Cerebellum (tissue), 4 donors: ENCODE measurements at places on chromosomes 3 and 15. TPM values are rescaled to one million over a fixed set of nuclear protein-coding genes. Genes with fewer than 3 reads are reported as not detected.

Gene CTXN2
- 1.00 TPM for total RNA-seq

Gene ZPLD1
- 0.54 TPM for total RNA-seq

- DNase-seq, result no peak
These were observed 426.6 kb upstream of the THBS1 start for GRCh38 chr15:39154227-39154638.

Gene TMEM207
- not detected for total RNA-seq

- DNase-seq, result no peak
These were observed 23.4 kb downstream of the ARMC8 start for GRCh38 chr3:138210528-138210927.

Gene DNAH1
- 5.0 TPM for total RNA-seq

DNA sequence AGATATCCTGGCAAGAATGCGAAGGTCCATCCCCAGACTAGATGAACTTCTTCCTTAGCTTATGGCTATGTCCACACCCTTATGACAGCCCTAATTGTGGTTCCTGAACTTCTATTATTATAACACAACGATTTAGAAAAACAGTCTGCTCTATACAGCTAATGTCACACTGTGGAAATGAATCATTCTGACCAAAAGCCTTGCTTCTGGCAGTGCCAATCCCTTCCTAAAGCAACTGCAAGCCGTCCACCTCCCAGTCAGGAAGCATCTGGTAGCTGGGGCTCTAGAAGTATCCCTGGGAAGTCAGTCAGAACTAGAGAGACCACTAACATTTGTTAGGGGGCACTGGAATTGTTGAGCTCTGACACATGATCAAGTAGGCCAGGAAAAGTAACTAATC lies 45.0 kb downstream of the MYO5A start:
- no peak for DNase-seq

DNA sequence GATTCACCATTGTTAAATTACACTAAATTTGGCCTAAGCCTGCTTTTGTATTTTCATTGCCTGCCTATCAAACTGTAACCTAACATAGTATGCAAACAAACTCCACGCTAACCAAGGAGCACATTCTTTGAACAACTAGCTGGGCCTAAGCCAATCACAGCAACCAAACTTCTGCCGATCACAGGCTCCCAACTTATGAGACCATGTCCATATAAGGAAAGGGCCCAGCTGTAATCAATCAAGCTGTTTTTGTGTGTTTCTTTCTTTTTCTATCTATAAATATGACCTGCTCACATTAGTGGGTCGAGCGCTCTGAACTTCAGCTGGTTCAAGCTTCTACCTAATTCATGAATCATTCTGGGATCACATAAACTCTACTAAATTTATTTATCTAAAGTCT lies 473.6 kb downstream of the SI start:
- DNase-seq, result no peak

DNA sequence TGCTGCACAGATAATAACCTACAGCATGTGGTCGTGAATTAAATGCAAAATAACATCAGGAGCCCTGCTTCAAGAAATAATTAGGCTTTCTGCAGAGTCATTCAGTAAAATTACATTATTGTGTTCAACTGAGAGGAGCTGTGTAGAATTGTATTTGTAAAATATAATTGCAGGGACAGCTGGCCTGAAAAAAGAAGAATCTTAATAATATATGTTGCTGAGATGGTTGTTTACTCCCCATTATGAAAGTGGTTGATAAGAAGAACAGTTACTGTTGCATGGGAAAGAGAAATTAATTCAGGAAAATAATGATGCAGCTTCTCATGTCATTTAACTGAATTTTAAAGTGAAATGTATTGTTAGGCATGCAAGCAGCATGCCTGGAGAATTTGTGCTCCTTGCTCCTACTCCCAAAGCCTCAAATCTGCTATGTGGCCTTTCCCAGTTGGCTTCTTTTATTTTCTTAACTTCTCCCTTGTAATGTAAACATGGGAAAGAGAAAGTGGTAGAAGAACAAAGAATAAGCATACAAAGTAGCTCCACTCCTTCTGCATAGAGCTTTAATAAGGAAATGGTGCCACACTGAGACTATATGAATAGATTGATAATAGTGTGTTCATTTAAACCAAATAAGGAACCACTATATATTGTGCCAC lies 100.1 kb downstream of the VGLL3 start:
- DNase-seq, result no peak

DNA sequence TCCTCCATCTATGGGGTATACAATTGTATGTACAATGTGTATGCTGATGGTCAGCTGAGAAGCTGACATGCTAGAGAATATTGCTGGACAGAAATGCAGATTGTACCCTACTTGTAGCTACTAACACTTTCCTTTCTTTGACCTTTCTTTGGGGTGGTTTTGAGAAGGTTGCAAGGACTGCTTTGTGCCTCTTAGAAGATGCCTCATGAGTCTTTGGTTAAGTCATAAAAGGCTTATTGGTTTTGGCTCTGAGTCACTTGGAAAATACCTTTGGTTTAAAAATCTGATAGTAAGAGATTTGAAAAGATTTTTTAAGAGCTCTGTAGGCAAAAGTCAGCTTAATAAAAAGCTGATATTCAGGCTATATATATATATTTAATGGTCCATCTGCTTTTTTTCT lies 71.5 kb downstream of the ZMAT3 start:
- no peak for DNase-seq

- no peak for DNase-seq
These were observed 71.5 kb upstream of the ADAMTSL3 start for GRCh38 chr15:83582381-83582780.
